ENCODE measurements at places on chromosomes 5 and 9. TPM values are rescaled to one million over a fixed set of nuclear protein-coding genes. Genes with fewer than 3 reads are reported as not detected.

Gene PCDH12
- 3.5 TPM for total RNA-seq

DNA sequence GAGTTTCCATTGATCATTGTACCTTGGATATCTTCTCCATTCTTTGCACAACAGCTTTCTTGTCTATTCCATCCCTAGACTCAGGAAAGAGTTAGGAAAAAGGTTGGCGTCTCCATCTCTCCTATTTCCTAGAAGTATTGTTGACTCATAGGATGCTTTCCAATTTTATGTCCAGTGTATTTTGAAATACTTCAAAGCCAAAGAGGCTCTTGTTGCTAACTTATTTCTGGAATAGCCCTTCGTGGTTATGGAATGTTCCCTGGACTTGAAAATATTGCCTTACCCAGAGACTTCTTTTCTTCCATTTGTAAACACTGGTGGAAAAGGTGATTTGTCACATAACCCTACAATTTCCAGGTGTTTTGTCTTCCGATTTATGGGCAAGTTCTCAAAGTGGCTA, 402.3 kb upstream of the ZNF608 start:
- H3K27ac ChIP-seq: no peak overlapping the region
- DNase-seq: no peak
- no peaks in the 10 kb centered on the region for H3K27me3 ChIP-seq
- H3K36me3 ChIP-seq: no peaks in the 10 kb centered on the region
- no peak overlapping the region for H3K4me3 ChIP-seq

- no peaks in the 10 kb centered on the region for H3K27me3 ChIP-seq
- no peaks in the 10 kb centered on the region for H3K4me1 ChIP-seq
- no peaks in the 10 kb centered on the region for H3K36me3 ChIP-seq
- peak overlapping the region; percentile 71 for H3K27ac ChIP-seq
- peak overlapping the region; percentile 71 for H3K4me3 ChIP-seq
- no peak for DNase-seq
Measured at GRCh38 chr9:110048403-110048975, 159.5 kb downstream of the C9orf152 start.

GRCh38 chr5:105506692-105507277, 1944.2 kb upstream of the NUDT12 start:
- no peaks in the 10 kb centered on the region for H3K4me1 ChIP-seq
- H3K27me3 ChIP-seq: no peaks in the 10 kb centered on the region
- H3K27ac ChIP-seq: no peak overlapping the region
- H3K36me3 ChIP-seq: no peaks in the 10 kb centered on the region

GRCh38 chr9:87713988-87714330, 12.0 kb upstream of the CTSL start:
- no peaks in the 10 kb centered on the region for H3K27me3 ChIP-seq
- H3K36me3 ChIP-seq: no peaks in the 10 kb centered on the region
- peak overlapping the region; percentile 40 for H3K27ac ChIP-seq

GRCh38 chr5:110025160-110025559, 335.4 kb downstream of the MAN2A1 start:
- H3K36me3 ChIP-seq: no peaks in the 10 kb centered on the region
- no peak for DNase-seq
- H3K4me1 ChIP-seq: no peaks in the 10 kb centered on the region

DNA sequence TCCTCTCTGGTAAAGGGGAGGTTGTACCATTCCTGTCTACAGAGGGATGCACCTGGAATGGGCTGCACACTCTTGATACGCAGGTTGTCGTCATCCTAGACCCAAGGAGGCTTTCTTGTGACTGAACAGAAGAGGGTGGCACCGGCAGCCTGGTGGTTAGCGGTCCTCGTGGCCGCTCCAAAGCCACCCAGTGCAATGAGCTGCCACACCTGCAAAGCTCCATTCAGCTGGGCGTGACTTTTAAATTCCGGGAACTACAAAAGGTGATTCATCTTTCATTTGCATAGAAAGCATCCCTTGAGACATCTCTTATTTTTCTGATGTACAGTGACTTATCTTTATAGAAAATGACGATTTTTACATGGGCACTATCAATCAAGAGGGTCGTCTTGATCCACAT, 286.1 kb upstream of the IRX1 start:
- H3K27ac ChIP-seq: peak overlapping the region; percentile 95
- no peak overlapping the region for H3K4me3 ChIP-seq
- H3K36me3 ChIP-seq: no peaks in the 10 kb centered on the region
- H3K4me1 ChIP-seq: no peaks in the 10 kb centered on the region

Measured in breast epithelium (tissue), 4 donors.